Activated CD4-positive, alpha-beta T cell treated with anti-CD3 and anti-CD28 coated beads, Interleukin-2, amount 50 U/mL, for 16 hours (primary cell): ENCODE measurements at places on chromosomes 2 and 18.

- DNase-seq, result no peak
These were observed 84.6 kb upstream of the MAP3K20 start for GRCh38 chr2:172991031-172991430.

- no peak for DNase-seq
These were observed 22.7 kb upstream of the ETAA1 start for GRCh38 chr2:67374481-67374880.

DNA sequence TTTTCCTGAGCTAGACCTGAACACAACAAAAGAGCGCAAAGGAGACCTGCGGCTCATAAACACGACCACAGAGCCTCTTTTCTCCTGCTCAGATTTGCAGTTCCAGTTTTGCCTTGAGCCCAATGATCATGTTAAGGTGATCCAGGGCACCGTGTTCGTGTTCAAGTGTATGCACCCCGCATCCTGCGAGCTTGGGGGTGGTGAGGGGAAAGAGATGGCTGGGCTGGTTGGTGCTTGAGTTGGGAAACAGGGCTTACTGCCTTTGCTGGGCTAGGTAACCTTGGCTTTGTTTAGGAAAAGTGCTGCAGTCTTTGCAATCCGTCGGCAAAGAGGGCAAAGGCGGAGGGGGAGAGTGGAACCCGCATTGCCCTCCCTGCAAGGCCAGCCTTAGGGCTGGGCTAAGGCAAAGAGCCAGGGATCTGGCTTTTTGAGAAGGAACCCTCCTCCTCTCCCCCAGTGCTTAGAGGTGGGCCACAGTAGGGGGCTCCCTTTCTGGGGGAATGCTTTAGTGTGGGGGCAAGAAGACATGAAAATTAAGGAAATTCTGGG is 1.3 kb downstream of the HOXD10 start:
- DNase-seq, result no peak

DNA sequence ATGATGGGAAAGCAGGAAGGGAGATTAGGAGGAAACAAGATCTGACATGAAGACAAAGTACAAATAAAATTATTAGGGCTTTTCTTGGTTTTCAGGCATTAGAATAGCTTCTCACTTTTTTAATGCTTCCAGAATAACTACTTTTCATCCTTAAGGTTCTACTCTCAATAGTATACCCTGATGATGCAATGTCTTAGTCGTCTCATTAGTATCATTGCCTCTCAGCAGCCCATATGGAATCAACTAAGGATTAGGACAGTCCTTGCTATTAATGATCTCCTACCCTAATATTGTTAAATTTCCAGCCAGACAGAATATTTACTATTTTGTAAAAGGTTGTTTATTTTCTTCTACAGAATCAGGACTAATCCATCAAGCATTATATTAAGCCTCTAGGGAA is 55.9 kb downstream of the RELCH start:
- DNase-seq, result no peak

- DNase-seq, result no peak
These were observed 19.8 kb upstream of the MARCHF4 start for GRCh38 chr2:216392018-216392562.
